ENCODE measurements at places on chromosomes 5 and 9.
A peak's percentile ranks its signal among the peaks of the same experiment; 100 is the strongest.

GRCh38 chr9:35736201-35736633, 3.8 kb downstream of the CREB3 start:
- DNase-seq: peak; percentile 69

DNA sequence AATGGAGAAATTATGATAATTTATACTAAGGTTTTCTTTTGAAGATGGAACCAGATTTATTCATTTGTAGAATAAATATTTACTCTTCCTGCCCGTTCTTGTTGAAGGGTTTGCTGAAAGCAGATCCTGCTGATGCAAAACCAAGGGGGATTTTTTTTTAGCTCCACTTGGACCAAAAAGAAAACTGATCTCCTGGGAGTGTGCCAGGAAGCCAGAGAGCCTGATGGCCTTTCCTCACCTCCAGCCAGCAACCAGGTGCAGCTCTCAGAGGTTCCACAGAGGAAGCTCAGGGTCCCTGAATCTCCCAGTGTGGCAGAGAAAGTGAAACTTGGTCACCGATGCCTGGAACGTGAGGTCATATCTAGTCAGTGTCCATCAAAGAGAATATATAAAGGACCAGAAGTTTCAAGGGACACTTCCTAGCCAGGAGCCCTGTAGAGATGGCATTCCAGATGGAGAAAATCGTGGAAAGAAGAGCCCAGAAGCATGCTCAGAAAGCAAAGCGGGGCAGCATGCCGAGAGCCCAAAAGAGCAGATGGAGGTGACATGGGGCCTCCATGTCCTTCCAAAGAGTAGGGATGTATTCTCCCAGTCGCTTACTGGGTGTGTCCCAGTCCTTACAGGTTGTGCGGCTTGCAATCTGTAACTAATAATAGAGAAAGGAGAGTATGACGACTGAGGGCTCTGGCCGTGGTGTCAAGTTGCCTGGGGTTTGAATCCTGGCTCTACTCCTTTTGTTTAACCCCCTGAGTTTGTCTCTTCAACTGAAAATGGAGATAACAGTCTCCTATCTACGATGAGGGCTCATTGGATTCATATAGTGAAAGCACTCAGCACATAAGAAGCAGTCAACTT, 12.2 kb downstream of the AFAP1L1 start:
- no peak for DNase-seq

DNA sequence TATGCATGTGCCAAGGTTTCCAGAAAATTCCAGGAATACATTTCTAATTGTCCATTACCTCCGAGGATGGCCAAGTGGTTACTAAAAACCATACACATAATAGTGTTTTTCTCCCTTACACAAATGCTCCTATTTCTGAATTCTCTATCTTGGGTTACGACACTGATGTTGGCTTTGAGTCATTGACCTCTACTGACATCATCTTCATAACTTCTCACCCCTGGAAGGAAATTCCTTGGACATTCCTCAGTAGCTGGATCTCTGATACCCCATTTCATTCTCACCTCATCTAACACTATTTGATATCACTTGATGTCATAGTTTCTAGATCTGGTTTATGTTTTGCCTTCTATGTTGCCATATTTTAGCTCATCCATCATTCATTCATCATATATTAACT, 287.2 kb downstream of the CTNND2 start:
- DNase-seq: no peak

DNA sequence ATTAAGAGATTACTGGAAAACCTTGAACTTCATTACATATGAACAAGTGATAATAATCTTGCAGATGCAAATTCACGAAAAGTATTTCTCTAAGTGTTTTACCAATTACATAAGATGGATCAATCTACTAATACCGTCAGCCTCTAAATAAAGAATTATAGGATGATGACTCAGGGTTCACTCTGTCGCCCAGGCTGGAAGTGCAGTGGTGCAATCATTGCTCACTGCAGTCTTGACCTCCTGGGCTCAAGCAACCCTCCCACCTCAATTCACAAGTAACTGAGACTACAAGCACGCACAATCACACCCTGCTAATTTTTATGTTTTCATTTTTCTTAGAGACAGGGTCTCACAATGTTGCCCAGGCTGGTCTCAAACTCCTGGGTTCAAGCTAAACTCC, 56.1 kb downstream of the CHD1 start:
- DNase-seq: no peak

GRCh38 chr9:88990041-88990728, 1.1 kb upstream of the S1PR3 start:
- no peak for DNase-seq

DNA sequence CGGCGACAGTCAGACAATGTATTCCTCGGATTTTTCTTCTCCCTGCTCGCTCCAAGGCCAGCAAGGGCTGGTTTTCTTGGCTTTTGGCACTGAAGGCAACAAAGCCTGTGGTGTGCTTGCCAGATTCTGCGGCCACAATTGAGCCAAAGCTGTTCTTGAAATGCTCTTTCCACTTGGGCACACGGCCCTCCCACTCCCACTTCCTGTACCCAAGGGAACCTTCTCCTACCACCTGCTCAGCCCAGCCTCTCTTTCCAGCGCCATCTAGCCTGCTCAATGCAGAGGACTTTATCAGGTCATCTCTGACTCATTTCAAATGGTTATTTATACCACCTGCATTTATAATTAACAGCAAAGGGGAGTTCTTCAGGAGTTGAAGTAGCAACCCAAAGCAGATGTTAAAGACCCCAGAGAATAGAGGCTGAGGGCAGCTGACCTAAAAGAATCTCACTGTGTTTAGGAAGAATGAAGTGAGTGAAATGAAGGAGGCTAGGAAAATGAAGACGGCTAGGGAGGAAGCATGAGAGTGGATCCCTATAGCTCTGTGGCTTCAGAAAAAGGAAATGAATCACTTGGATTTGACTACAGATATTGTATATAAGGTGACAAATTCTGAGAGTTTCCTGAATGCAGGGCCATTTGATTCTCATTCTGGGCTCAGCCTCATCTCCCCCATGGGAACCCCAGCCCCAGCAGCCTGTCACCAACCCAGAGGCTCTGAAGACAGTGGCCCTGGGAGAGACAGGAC, 439.0 kb downstream of the ENC1 start:
- peak; percentile 29 for DNase-seq

- no peak for DNase-seq
These were observed 10.4 kb downstream of the ANGPTL2 start for GRCh38 chr9:127112056-127112455.

DNA sequence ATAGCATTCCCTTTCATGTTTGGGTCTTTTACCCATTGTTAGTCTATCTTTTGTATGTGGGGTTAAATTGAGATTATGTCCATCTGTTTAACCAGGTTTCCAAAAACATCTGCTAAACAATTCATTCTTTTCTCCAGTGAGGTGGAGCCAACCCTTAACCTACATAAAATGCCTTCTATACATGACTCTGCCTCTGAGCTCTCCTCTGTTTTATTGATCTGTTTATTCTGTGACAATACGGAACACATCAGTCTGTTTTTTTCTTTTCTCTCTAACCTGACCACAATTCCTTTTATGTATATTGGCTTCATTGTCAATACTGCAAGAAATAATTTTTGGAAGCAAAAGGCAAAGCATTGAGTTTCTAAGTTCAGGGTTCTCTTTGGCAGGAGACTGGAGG, 9.9 kb upstream of the ARL15 start:
- DNase-seq: no peak

DNA sequence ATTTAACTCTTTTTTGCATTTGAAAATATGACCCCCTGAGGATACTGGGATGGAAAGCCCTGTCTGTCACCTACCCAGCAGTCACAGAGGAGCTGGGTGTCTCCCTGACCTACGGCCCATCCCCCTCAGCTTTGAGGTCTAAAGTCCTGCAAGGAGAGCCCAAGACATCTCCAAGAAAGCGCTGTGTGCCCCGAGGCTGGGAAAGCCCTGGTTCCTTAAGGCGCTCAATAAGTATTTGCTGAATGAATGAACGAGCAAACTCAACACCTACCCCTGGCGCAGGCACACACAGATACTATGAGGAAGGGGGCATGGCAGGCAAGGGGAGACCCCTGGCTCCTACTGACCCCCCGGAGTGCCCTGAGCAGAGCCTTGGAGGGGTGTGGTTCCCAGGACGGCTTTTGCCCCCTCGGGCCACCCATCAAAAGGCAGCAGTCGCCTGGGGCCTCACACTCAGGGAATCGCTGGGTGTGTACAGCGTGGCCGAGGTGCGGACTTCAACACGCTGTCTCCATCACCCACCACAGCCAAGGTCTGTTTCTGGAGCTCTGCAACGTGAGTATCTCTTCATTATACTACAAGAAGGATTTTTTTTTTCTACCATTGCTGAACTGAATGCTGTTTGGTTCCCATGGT, 211.6 kb downstream of the ERCC6L2 start:
- no peak for DNase-seq

DNA sequence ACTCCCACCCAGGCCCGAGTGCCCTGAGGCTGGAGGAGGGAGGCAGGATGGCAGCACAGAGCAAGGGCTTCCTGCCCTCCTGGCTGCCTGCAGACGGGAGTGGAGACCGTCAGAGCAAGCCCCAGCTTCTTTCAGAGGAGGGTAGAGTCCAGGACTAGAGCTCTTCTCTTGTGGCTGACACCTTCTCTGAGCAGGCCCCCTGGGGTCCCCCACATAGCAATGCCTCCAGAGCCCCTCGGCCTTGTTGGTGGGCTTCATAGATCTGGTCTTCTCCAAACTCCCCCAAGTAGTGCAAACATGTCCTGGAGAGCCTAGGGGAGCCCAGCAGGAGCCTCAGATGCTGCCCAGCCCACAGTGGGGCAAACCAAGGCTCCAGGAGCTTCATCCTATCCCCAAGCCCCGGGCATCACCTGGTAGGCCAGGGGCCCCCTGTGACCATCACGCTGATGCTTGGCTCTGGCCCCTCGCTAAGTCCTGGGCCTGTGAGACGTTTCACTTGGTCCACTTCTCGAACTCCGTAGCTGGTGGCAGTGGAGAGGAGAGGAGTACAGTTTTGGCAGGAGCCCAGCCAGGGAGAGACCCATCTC, 2.0 kb downstream of the MZB1 start:
- DNase-seq: no peak

DNA sequence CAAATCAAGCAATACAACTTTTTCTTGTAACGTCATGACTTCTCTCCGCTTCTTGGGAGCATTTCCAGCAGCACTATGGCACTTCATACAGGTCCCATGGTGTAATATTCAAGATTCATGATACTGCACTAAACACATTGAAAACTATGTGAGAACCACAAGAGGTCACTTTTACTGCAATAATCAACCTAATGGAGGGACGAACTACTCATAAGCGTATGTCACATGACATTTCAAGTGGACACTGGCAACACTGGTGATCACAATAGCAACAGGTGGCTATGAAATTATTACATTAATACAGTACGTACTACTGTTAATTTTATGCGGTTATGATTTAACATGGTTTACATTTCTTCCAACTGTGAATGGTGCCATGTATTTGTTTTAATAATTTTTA, 78.6 kb upstream of the TBC1D9B start:
- DNase-seq: no peak

DNA sequence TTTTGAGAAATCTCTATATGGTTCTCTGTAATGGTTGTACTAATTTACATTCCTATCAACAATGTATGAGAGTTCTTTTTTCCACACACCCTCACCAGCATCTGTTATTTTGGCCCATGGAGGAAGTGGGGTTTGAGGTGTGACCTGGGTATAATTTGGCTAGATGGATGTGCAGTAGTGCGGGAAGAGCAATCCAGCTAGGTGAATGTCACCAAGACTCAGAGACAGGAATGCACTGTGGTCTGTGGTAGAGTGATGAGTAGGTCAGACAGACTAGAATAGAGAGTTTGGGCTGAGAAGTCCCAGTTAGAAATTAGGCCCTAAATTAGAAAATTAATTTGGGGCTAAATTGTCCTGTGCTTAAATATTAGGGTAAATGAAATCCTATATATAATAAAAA, 32.8 kb upstream of the PIP5K1B start:
- no peak for DNase-seq

- DNase-seq: no peak
These were observed 12.8 kb downstream of the DMXL1 start for GRCh38 chr5:119083679-119084078.

- DNase-seq: no peak
These were observed 26.8 kb downstream of the RGS7BP start for GRCh38 chr5:64532657-64533056.

- DNase-seq: peak; percentile 42
These were observed 113.9 kb downstream of the SUSD1 start for GRCh38 chr9:112061152-112061740.

GRCh38 chr5:54835647-54836046, 149.7 kb downstream of the ESM1 start:
- no peak for DNase-seq

DNA sequence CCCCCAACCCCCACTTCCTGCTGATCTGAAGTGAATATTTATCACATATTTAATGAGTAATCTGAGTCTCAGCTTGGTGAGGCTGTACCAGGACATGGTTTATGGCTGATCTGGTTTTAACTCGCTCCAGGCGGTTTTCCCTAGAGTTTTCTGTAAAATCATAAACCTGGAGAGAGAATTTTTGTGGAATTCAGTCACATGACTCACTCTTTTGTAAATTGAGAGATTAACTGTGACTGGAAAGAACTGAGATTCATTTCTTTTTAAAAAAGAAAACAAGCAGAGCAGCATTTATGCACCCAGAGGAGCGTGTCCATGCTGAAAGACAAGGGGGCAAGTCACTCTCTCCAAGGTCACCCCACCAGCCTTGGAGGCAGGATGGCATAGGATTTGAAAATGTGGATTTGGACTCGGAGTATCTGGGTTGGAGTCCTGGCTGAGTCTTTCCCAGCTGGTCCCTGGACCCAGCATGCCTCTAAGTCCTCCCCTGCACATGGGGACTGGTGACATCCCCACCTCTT, 81.8 kb downstream of the ZNF618 start:
- DNase-seq: no peak

GRCh38 chr5:144173766-144174165, 3.1 kb downstream of the KCTD16 start:
- no peak for DNase-seq

- no peak for DNase-seq
These were observed 134.7 kb downstream of the CDH6 start for GRCh38 chr5:31328040-31328733.

GRCh38 chr5:76679231-76679630, 36.7 kb upstream of the F2R start:
- no peak for DNase-seq

DNA sequence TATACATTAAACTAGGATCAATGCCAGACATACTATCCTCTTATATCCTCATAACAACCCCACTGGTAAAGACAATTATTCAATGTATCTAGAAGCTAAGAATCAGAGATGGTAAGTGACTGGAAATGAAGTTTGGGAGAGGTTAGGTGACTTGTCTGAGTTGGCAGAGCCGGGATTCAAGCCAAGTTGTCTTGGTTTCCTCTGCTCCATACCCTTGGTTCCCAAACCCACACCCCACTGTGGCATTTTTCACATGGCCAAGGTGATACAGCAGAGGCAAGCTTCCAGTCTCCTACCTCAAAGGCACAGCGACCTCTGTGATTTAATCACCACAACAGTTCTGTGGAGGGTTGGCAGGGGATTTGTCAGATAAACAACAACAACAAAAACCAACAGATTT, 34.7 kb upstream of the ADRB2 start:
- DNase-seq: no peak

DNA sequence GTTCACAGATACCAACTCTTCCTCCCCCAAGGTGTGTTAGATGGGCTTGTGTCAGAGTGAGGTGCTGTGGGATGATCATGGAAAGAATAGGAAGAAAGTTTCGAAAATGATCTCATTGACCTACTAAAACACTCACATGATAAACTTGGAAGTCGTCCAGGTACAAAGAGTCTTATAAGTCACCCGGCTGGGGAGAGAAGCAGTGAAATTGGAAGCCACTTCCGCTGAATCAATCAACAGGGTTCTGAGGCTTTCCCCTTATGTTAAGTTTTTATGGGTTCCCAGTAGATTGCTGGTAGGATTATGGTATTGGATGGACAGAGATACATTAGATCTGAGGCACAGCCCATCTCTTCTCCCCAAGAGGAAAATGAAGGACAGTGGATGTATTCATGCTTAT, 218.8 kb upstream of the MSX2 start:
- DNase-seq: no peak

All from stimulated activated CD8-positive, alpha-beta memory T cell treated with anti-CD3 and anti-CD28 coated beads, Interleukin-4, amount 100 ng/mL, for 48 hours (primary cell).